ENCODE measurements at places on chromosomes 7 and 10.

DNA sequence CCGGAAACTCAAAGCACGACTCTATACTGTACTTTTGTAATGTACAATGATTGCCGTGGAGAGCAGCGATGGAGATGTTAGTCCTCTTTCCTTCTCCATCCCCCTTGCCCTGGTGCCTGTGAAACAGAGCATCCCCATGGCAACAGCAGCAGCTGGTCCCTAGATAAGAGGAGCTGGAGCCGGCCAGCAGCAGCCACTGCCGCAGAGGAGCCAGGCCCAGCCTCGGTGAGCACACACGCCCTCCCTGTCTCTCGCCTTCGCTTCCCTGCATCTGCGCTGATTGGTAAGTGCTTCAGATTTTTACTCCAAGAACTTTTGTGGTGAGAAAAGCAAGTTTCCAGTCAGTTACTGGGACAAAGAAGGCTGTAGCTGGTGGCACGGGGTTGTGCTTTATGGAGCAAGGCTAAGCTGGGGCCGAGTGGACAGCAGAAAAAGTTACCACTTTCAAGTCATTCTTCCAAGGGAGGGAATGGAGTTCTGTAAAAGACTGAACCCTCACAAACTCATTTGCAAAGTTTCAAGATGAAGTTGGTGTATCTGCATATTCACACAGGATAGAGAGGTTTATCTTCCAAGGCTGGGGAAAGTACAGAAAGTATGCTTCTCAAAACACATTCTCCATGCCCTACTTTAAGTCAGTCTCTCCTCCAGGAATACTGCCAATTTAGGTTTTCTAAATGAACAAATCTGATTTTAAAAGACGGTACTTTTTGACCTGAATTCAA lies at the start of gene PPP1R17:
Gene PPP1R17 (plus strand): TSS at position 192 of the 725 bp plus-strand sequence. CDS start 5,227 bp downstream, outside the sequence.
- no peak for DNase-seq

DNA sequence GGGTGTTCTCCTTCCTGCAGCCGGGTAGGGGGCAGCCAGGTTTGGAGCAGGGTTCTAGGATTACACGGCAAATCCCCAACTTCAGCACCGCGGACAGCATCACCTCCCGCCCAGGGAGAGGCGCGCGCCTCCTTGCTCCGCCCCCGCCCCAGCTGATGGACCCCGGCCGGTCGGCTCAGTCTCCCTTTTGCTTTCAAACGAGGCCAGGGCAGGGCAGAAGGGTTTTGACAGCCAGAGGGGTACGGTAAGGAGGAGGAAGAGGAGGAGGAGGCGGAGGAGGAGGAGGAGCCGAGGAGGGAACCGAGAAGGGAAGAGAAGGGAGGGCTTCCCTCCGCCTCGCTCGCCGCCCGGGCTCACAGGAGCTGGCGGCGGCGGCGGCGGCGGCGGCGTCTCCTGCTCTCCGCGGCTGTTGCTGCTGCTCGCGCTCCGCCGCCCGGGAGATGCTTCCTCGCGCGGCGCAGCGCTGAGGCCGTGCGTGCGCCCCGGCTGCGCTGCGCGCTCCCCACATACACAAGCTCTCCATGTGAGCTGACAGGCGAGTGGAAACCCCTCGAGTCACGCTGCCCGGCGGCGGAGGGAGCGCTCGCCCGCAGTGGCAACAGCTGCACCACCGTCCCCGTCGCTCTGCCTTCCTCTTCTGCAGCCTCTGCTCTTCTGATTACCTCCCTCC lies 615 bp upstream of the CNTNAP2 start:
- DNase-seq = peak; percentile 23

DNA sequence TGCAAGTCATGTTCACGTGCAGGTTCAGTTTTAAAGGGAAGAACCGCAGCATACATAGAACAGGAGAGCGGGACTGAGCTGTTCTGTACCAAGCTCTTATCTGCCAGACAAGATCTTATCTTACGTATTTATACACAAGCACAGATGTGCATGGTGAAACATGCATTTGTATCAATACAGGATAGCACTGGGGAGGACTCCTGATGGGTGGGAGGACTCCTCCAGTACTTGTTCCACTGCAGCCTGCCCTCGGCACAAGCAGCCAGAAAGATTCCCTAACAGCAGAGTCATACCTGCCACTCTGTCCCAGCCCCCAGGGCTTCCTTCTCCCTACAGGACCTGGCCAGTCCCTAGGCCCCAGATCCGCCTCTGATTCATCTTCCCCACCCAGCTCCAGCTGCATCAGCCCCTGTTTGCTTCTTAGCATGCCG lies 13.2 kb upstream of the PRKCQ start:
- DNase-seq = no peak

GRCh38 chr7:69603937-69604494 lies 5.7 kb downstream of the AUTS2 start:
- no peak for DNase-seq

GRCh38 chr7:5553298-5553877 lies 129.8 kb upstream of the TNRC18 start:
- DNase-seq = no peak

DNA sequence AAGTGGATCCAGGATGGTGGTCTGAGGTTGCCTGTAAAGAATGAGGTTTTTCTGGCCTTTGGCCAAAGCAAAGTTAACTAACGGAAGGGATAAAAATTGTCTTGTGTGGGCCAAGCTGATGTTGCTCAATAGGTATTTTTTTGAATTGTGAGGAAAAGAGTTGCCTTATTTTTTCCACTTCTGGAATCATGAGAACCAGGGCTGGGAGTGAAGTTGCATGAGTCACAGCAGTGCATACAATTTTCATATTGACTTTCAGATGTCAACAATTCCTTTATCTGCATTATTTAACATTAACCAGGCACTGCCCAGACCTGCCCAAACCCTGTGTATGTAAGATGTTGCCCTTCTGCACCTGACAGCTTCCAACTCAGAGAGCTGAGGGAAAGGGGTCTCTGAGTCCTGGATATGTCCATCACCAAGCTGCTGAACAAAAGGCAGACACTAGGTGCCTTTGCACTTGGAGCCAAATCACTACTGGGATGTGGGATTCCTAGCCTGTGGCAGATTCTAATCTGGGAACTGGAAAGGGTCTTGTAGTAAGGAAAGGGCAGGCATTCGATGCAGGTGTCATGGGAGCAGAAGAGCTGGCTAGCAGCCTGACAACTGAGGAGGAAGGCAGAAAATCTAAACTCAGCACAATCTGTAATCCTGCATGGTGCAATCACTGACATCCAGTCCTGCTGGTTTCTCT lies 52.3 kb upstream of the SLC35B4 start:
- DNase-seq = peak; percentile 92

GRCh38 chr10:97564776-97565175 lies 7.8 kb upstream of the ANKRD2 start:
- DNase-seq = no peak

DNA sequence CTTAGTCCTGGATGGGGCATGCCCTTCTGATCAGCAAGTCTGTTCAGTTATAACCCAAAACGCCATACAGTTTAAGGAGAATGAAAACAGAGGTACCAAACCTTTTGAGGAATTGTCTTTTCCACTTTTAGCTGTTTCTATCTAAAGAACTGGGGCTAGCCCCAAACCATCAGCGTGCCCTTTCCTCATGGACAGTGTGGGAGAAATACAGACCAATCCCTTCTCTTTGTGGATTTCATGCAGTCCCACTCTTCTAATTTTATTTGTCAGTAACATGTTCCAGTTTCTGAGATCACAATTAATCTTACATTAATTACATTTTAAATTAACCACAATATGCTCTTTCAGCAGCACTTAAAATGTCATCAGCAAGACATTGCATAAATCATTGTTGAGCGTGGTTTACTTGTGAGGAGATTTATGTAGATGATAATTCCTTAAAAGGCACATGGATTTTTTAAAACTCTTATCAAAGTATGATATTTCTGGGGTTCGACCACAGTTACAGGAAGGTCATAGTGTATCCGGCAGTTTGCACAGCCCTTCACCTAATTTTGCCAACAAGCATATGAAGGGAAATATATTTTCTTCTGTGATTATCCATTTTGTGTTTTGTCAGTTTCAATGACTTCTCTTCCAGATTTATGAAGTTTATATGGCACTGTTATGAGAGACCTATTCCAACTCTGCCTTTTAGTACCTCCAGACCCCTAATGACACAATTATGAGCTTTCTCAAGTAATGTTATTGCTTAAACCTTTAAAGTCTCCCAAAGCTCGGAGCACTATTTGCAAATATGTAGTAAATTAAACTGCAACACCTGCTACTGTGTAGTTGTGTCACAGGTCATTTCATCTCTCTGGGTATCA lies 868.4 kb upstream of the C7orf33 start:
- DNase-seq = no peak

- DNase-seq = no peak
Observed at GRCh38 chr7:20193242-20193777, 23.9 kb downstream of the MACC1 start.

DNA sequence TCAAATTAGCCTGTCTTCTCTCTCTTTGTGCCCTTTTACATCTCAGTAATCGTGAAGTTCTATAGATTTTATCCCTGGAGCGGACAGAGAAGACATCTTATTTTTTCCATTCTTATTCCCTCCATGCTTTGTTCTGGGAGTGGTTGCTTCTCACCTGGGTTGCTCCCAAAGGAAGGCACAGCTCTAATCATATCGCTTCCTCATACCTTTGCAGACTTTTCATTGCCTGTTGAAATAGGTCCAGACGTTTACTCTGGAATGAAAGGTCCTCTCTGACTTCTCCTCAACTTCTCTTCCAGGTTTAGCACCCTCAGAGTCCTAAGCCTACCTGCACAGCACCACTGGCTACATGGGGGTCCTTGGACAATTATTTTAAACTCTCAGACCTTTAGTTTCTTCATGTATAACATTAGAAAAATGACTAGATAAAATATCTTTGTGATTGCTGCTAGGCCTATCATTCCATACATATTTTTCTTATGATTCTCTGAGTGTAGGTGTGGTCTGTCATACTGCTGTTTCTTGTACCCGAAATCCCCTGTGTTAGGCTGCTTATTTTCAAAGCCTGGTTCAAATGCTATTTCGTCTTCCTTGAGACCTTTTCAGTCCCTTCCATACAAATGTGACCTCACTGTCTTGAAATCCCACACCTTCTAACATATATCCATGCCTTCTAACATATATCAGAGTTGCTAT lies 418.1 kb downstream of the GFRA1 start:
- no peak for DNase-seq

- DNase-seq = peak; percentile 75
Observed at GRCh38 chr7:18903695-18904094, 213.7 kb downstream of the TWIST1 start.

GRCh38 chr10:33267708-33268107 lies 66.8 kb downstream of the NRP1 start:
- DNase-seq = no peak

DNA sequence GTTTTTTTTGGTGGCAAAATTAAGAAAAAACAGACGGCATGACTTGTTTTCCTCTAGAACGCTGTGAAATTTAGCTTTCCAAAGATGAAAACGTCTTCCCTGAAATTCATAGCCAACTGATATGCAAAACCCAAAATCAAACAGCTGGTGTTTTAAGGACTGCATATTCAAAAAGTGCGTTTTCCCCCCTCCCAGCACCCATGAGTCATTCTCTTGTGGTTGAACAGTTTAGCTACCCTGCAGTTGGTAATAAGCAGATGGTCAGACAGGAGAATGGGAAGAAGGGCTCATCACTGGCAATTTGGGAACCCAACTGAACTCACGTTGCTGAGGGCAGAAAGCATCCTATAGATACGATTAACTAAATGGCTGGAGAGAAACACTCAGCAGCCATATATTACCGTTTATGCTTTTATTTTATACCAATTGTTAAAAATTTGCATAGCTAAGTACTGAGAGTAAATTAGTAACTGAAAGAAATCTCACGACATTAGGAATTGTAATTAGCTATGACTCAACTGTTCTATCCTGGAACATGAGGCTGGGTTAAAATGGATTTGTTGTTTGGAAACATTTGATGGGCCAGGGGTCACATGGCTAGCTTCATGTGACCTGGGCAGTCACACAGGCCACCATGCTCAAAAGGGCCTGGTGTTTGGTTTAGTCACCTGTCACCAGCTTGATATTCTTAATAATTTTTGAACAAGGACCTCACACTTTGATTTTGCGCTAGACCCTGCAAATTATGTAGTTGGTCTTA lies 343.1 kb downstream of the PHTF2 start:
- DNase-seq = peak; percentile 94

- no peak for DNase-seq
Observed at GRCh38 chr7:106978425-106979420, 65.8 kb upstream of the PRKAR2B start.

GRCh38 chr10:89029785-89030437 lies 39.3 kb downstream of the FAS start:
- DNase-seq = peak; percentile 86

GRCh38 chr7:92636018-92636560 lies 45.9 kb upstream of the FAM133B start:
- no peak for DNase-seq

GRCh38 chr10:58758321-58758720 lies 245.6 kb downstream of the BICC1 start:
- DNase-seq = no peak

DNA sequence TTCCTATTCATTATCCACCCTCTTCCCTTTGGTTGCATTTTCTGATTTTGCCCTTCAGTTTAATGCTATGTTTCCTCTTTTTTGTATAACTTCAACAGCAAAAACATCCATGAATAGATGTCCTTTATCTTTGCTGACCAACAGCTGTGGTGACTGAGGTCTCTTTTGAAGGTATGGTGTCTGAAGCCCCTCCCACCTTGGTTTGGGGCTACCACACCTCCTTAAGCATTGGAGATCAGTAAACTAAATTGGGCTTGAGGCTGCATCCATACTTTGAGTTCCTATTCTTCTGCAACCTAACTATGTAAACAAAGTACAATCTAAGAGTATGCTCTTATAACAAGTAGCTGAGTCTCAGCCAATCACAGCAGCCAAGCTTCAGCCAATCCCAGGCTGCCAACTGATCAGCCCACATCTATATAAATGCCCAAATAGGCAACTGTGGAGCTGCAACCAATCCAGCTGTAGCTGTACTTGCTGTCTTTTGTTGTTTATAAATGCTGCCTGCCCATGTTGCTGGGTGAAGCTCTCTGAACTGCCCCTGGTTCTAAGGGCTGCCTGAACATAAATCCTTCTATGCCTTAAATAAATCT lies 69.4 kb upstream of the PDLIM1 start:
- DNase-seq = peak; percentile 37

DNA sequence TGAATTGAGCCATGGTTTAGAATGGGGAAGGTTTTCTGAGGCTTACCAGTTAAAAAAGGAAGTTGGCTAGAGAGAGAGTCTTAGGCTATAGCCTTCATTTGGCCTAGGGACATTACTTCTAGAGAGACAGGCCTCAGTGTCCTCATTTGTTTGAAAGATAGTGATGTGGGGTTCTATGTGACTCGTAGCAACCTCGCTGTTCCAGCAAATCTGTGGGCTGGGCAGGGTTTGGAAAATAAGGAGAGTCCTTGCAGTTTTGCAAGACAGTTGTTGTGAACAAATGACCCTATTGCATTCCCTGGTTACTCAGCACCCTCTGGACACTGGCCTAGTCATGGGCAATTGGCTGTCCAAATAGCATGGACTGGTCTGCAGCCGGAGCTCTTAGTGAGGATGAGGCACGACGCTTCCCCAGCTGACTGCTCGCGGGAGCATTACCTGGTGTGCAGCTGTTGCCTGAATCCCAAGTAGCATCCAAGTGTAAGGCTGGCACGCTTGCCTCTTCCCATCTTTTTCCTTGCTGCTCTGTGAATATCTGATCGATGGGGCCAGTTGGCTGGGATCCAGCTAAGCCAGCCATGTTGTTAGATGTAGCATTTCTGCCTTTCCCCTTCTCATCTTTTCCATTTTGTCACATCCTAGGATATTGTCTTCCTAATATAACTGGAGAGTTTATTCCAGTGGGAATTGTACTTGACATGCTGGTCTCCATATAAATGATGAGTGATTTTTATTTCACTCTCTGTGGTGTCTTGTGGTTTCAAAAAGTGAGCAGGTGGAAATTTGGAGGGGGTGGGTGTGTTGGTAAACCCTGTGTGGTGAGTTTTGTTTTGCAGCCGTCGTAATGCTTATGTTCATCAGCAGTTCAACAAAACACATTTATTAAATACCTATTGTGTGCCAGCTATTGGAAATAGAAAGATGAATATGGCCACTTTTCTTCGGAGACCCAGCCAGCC lies 99.8 kb downstream of the SND1 start:
- peak; percentile 88 for DNase-seq
